ENCODE measurements at places on chromosomes 3 and 15.

GRCh38 chr3:39990532-39990931 lies 181.1 kb downstream of the MYRIP start:
- no peaks in the 10 kb centered on the region for H3K27me3 ChIP-seq
- H3K27ac ChIP-seq: no peak overlapping the region
- no peak overlapping the region for H3K4me3 ChIP-seq
- no peaks in the 10 kb centered on the region for H3K36me3 ChIP-seq

DNA sequence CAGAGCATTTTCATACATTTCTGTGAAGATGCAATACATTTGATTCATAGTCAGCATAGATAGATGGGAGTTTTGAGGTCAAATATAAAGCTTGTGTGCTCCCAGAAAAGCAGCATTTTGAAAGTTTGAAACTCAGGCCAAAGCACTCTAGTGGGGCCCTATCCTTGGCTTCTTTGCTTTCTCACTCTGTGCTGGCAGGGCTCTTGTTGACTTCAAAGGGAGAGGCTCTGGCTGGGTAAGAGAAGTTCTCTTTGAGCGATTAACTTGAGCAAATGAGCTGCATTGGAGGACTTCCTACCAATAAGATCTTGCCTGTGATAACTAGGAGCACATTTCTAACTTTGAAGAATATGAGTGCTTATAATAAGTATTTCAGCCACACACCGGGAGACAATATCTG lies 214.0 kb upstream of the RARB start:
- no peaks in the 10 kb centered on the region for H3K27me3 ChIP-seq
- no peaks in the 10 kb centered on the region for H3K36me3 ChIP-seq
- H3K4me1 ChIP-seq: no peaks in the 10 kb centered on the region
- no peak overlapping the region for H3K4me3 ChIP-seq

GRCh38 chr3:106326941-106327695 lies 458.3 kb upstream of the CBLB start:
- no peak overlapping the region for H3K27ac ChIP-seq
- H3K36me3 ChIP-seq: no peaks in the 10 kb centered on the region
- no peak for DNase-seq
- no peak overlapping the region for H3K4me3 ChIP-seq
- no peaks in the 10 kb centered on the region for H3K27me3 ChIP-seq
- H3K4me1 ChIP-seq: no peaks in the 10 kb centered on the region

DNA sequence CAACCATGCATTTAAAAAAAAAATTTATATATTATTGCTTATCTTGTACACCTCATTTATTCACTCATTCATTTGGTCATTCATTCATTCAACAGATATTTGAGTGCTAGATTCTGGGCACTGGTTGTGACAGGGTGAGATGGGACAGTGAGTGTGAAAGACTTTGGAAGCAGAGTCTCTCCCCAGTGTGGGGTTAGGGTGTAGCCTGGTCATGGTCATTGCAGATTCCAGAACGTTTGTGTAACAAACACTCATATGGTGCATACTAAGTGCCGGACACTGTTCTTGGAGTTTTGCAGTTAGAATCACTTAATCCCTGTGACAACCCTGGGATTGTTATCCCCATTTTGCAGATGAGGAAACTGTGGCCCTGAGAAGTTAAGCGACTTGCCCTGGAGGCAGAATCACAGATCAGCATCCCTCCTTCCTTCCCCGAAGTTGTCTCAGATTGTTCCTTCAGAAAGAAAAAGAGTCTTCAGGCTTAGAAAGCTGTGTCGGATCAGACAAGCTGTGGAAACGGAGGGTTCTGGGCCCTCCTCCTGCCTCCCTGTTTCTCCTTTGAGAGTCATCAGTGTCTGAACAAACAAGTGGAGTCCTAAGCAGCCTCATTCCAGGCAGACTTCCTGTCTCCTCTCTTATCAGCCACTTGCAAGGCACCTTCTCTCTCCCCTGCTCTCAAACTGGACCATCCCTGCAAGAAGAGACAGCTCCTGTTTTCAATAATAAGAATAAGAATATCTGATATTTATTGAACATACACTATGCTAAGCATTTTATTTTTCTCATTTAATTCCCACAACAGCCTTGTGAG lies 6.3 kb downstream of the LOXL1 start:
- H3K4me3 ChIP-seq: no peak overlapping the region
- no peaks in the 10 kb centered on the region for H3K27me3 ChIP-seq
- H3K36me3 ChIP-seq: no peaks in the 10 kb centered on the region
- H3K27ac ChIP-seq: no peak overlapping the region
- no peak for DNase-seq

GRCh38 chr15:57527382-57528091 lies 64.2 kb upstream of the MYZAP start:
- no peaks in the 10 kb centered on the region for H3K36me3 ChIP-seq
- no peaks in the 10 kb centered on the region for H3K4me1 ChIP-seq
- H3K27me3 ChIP-seq: no peaks in the 10 kb centered on the region
- no peak for DNase-seq

GRCh38 chr15:50180091-50180490 lies 1.9 kb upstream of the SLC27A2 start:
- no peaks in the 10 kb centered on the region for H3K27me3 ChIP-seq
- H3K4me1 ChIP-seq: no peaks in the 10 kb centered on the region
- no peak overlapping the region for H3K4me3 ChIP-seq
- no peak for DNase-seq
- no peak overlapping the region for H3K27ac ChIP-seq
- no peaks in the 10 kb centered on the region for H3K36me3 ChIP-seq

DNA sequence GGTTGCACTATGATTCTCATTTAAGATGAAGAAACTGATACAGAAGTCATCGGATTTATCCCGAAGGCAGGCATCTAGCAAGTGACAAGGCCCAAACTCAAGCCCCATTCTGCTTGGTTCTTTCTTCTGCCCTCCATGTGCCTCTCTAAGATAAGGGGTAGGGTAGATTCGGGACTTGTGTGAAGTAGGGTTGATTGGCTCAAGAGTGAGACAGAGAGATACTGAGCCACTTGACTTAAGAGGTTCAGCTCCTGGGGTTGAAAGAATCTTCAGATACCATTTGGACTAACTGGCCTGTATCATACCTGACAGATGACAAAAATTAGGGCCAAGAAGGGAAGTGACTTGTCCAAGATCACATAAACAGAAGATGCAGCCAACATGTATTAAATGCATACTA lies 891 bp downstream of the RFT1 start:
- peak overlapping the region; percentile 94 for H3K27ac ChIP-seq
- H3K4me1 ChIP-seq: peaks cover 6% of the 10 kb centered on the region
- no peak for DNase-seq
- H3K4me3 ChIP-seq: peak overlapping the region; percentile 88
- H3K27me3 ChIP-seq: no peaks in the 10 kb centered on the region

DNA sequence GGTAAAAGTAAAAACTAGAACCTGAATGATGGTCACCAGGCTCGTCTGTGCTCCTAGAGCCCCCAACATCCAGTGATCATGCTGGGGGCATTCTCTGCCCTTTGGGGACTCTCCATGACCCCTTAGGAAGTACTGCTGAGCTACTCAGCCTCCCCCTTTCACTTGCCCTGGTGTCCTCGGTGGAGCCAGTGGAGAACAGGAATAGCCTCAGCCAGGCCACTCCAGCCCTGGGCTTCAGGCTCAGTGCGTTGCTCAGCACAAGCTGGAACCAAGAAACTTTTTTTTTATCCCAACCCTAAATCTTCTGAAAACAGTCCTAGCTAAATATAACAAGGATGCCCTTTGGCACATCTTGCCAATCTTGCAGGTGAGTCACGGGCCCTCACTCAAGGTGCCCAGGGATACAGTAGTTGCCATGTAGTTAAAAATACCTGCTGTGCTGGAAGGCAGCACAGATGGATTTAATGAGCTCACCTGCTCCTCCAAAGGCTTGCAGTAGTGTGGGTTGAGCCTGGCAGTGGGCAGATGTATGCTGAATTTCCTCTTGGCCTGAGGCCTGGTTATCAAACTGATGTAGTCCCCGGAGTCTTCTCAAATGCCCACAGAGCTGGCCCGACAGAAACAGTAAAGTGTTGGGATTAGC lies 46.9 kb upstream of the TMEM158 start:
- H3K4me3 ChIP-seq: no peak overlapping the region
- no peaks in the 10 kb centered on the region for H3K36me3 ChIP-seq
- H3K27me3 ChIP-seq: no peaks in the 10 kb centered on the region

DNA sequence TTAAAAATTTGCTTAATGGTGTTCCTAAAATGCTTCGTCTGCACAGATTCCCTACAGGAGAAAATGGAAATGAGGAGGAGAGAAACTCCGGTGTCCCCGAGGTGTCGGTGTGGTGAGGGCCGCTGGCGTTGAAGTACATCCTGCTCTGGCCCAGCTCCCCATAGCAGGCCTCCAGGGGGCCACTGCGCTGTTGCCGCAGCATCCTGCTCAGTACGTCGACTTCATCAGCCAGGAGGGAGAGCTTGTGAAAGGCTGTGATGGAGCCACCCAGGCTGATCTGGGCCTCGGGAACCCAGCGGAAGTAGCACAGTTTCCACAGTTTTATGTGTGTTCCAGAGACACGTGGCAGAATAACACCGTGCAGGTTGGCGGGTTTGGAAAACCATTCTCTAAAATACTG lies 37.8 kb downstream of the FAN1 start:
- H3K36me3 ChIP-seq: peaks cover 6% of the 10 kb centered on the region
- DNase-seq: no peak
- H3K4me3 ChIP-seq: no peak overlapping the region
- H3K27ac ChIP-seq: no peak overlapping the region
- no peaks in the 10 kb centered on the region for H3K27me3 ChIP-seq

DNA sequence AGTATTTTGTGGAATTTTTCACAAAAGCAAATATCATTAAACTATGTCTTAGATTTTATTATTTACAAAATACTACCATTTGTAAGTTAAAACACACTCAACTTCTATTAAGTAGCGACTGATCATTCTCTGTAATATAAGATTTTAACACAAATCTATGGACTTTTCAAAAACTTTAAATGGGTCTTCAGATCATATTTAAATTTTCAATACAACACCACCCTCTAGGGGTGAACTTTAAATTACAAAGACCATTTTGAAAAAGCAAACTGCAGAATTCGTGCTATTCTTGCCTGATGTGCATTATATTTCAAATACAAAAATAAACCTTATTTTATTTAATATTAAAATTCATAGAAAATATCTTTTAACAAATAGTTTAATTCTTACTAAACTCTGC lies 8.2 kb upstream of the VGLL4 start:
- H3K27ac ChIP-seq: no peak overlapping the region
- no peaks in the 10 kb centered on the region for H3K4me1 ChIP-seq
- H3K36me3 ChIP-seq: no peaks in the 10 kb centered on the region
- no peak for DNase-seq

DNA sequence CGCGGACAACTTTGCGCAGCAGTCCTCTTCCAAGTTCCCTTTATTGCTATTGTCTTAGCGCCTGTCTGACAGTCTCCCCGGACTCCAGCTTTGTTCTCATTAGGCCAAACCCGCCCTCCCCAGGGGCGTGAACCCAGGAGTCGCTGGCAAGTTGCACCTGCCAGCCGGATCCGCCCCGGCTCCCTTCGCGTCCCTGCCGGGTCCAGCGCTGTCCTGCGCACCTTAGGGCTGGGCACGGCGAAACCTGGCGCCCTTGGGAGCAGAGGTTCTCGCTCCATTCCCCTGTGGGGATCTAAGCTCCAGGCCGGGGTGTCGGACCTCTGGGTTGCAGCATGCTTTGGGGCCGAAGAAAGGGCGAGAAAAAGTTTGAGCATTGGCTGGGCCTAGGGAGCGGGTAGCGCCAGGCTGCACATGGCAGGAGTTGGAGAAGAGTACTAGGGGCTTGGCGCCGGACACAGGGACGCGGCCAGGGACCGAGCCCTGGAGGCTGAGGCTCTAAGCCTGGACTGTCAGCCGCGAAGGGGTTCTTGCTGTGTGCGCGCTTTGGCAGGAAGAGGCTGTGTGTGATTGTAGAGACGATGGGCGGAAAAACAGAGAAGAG lies 335.1 kb upstream of the THRB start:
- peak overlapping the region; percentile 55 for H3K4me3 ChIP-seq
- H3K4me1 ChIP-seq: peaks cover 7% of the 10 kb centered on the region
- no peak overlapping the region for H3K27ac ChIP-seq

- no peaks in the 10 kb centered on the region for H3K36me3 ChIP-seq
- no peak for DNase-seq
- no peaks in the 10 kb centered on the region for H3K27me3 ChIP-seq
These were observed 1.1 kb downstream of the ADPGK start for GRCh38 chr15:72782274-72783003.

GRCh38 chr3:13788522-13789424 lies 91.1 kb downstream of the WNT7A start:
- H3K36me3 ChIP-seq: no peaks in the 10 kb centered on the region
- H3K4me3 ChIP-seq: no peak overlapping the region
- no peak for DNase-seq
- no peak overlapping the region for H3K27ac ChIP-seq
- no peaks in the 10 kb centered on the region for H3K27me3 ChIP-seq

DNA sequence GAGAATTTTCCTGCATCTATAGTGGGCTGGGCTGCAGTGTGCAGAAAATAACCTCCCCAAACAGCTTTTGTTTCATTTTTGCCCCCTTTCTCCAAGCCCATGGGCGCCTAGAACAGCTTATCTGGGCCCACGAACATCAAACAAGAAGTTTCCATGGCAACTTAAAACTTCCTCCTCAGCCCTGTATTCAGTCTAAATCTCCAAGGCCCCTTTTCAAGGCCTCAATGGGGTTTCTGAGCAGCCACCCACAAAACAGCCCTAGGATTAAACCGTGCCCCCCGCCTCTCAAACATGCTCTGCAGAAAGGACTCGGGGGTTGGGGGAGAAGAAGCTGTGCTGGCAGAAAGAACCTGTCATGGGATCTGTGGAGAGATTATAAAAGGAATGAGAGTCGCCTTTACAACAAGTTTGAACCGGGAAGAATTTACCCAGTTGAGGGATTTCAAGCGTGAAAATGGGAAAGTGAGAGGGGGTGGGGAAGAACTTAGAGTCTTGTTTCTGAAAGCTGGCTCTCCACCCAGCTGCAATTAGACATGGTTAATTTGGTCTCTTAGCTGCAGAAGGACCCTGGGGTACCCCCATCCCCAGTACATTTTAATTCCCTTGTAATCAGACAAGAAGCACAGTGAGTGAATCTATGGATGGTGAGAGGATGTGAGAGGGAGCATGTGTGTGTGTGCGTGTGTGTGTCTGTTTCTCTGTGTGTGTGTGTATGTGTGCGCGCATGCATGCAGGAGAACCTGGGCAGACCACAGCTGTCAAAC lies 4.3 kb upstream of the FAM107A start:
- no peaks in the 10 kb centered on the region for H3K4me1 ChIP-seq
- H3K4me3 ChIP-seq: no peak overlapping the region
- DNase-seq: no peak
- H3K27ac ChIP-seq: no peak overlapping the region

- no peaks in the 10 kb centered on the region for H3K27me3 ChIP-seq
- H3K4me3 ChIP-seq: no peak overlapping the region
- H3K27ac ChIP-seq: no peak overlapping the region
- no peaks in the 10 kb centered on the region for H3K4me1 ChIP-seq
- DNase-seq: no peak
These were observed 111.0 kb upstream of the SYNPR start for GRCh38 chr3:63167113-63167512.
